ENCODE measurements at places on chromosomes 2 and 18.

- no peak for DNase-seq
Observed at GRCh38 chr2:177631680-177632079, 239.1 kb downstream of the AGPS start.

GRCh38 chr2:208529796-208530195, 123.2 kb downstream of the PTH2R start:
- no peak for DNase-seq

- DNase-seq, result no peak
Observed at GRCh38 chr2:222756951-222757650, 85.6 kb downstream of the MOGAT1 start.

DNA sequence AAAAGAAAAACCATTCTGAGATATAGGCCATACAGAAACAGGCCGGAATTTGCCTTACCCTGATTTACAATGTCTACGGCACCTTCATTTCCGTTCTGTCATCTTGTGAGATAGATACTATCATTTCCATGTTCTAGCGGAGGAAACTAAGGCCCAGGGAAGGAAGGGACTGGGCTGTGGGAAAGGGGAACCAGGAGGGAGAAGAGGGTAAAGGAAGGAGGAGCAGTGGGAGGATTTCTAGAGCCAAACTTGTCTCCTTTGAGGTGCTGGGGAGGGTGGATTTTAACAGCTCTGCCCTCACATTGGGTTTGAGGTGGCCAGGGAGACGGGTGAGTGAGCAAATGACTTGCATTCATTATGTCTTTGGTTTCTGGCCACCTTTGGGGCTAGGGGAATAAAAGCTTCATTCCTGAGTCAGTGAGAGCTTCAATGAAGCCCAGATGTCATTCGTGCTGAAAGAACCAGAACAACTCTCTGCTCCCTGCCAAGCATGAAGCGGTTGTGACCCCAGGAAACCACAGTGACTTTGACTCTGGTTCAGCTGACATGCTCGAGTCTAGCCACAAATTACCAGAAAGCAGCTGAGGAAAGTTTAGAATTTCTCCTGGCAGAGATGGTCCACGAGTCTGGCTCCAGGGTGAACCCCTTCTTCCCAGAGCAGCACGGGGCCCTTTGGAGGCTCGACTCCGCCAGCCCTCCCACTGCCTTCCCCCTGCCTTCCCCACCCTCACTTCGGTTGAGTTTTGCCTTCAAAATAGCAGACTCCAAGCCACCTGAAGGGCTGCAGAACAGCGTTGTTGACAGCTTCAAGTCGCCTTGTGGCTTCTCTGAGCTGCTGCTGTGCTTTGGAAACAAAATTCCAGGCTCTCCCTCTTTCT, 3.8 kb downstream of the ACTG2 start:
- no peak for DNase-seq

DNA sequence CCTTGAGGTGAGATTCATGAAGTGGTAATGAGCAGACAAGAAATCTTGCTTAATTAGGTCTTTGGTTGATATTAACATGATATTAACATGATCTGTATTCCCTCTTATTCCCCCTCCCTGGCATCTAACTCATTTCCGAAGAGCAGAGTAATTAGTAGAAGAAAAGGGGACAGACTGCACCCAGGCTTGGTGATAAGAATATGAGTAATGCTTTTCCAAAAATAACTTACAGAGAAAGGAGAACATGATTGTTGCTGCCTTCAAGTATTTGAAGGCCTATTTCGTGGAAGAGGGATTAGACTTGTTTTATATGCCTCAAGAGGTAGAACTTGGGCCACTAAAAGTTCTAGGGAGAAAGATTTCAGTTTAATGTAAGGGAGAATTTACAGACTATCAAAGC, 130.6 kb upstream of the ATP5MC3 start:
- no peak for DNase-seq

GRCh38 chr2:106129150-106129549, 65.0 kb downstream of the UXS1 start:
- no peak for DNase-seq

DNA sequence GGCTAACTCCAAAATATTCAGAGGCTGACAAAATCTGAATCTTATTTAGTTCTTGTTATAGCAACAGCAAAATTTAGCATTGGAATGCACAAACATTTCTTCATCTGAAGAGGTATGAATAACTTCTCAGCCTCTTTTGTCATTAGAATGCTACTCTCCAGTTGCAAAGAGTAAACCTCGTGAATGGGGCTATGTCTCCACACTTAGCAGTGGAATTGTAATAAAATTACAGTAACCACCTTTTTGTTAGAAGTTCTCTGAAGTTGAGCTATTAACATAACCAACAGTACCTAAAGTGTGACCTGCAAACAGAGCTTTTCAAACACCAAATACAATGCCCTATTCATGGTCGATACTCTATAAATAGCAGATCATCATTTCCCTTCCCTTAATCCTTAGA, 50.2 kb upstream of the GALNT3 start:
- DNase-seq, result no peak

DNA sequence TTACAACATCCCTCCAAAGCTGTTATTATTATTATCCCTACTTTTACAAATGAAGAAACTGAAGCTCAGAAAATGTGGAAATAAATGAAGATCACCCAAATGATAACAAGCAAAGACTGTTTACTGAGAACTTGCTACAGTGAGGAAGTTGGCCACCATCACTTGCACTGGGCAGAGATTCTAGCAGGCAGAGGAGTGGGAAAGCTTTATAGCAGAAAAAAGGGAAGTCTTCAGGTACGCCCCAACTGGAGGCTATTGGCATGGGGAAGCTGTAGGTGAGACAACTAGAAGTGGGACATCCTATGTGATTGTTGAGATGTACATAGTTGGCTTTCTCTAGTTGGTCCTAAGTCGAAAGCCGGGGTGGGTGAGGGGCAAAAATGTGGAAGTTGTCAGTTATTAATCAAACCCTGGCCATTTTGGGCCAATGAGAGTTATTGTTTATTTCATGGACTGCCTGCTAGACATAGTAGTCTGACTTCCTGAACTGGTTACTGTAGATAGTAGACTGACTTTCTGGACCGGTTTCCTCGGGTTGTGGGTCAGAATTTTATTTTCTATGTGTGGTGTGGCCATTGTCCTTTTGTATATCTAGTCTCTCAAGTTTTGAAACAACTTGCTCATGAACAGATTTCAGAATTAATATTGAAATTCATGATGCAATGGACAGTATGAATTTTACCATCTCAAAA, 40.2 kb upstream of the STAT4 start:
- DNase-seq, result no peak

DNA sequence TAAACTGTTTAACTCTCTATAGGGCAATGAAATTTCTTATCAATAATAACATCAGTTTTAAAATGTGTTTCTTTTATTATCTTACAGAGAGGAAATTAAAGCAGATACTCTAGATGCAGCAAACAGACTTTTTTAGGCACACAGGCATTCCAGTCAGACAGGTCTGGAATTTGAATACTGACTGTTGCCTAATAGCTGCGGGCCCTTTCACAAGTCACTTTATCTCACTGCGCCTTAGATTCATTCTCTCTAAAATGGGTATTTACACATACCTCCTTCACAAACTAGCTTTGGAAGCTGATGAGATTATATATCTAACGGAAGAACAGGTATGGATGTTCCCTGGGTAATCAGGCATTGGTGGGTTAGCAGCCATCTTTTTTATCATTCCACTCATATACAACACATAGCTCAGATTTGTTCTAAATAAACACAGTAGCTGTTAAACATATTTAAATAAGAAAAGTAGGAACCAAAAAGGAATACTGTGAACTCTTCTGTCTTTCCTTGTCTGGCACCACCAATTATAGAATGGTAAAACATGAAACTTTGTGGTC, 104.2 kb downstream of the LRP2 start:
- DNase-seq, result no peak

DNA sequence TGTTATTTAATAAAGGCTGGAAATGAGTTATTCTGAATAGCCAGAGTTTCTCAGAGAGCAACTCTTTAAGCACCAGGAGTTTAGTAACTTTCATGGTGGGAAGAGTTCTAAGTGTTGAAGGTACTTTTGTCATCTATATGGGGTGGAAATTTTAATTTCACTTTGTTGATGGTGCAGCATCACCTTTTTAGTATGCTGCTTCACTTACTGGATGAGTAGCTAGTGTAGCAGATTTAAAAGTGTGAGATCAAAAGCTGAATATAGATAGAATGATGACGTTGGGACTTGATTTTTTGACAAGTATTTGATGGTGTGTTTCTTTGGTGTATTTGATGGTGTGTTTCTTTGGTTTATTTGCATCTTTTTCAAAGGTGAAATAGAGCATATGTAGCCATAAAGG, 47.3 kb downstream of the MAP4K4 start:
- no peak for DNase-seq

DNA sequence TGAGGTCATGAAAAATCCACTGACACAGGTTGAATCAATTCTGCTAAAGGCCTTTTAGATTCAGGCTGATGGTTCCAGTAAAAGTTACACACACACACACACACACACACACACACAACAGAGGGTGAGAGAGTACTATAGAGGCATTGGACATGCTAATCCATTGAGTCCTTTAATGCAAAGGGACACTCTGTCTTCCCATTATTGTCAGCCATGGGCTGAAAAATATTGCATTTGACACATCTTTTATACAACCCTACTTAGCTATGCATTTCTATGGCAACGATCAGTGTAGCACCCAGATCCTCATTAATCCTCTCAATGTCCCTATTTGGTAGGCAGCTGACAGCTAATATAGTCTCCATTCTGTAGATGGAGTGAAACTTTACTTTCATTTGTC, 440.8 kb upstream of the RGPD4 start:
- no peak for DNase-seq

- no peak for DNase-seq
Observed at GRCh38 chr18:44840058-44840790, 159.5 kb downstream of the SETBP1 start.

- no peak for DNase-seq
Observed at GRCh38 chr2:67642046-67642382, 244.9 kb downstream of the ETAA1 start.

DNA sequence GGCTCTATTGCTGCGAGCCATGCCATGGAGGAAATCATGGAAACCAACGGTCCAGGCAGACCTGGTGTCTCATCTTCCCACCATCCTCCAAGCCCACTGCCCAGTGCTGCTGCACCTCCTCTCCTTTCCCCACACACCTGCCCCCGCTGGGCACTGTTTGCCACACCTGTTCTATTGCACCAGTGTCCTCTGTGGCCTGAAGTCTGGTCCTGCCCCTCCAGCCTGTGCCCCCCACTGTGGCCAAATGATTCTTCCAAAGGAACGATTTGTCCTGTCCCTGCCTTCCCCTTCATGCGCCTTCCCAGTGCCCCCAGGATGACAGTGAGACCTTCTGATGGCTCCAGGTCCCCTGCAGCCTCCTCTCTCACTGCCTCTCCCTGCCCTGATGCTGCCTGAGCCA, 101.9 kb upstream of the TWIST2 start:
- no peak for DNase-seq

DNA sequence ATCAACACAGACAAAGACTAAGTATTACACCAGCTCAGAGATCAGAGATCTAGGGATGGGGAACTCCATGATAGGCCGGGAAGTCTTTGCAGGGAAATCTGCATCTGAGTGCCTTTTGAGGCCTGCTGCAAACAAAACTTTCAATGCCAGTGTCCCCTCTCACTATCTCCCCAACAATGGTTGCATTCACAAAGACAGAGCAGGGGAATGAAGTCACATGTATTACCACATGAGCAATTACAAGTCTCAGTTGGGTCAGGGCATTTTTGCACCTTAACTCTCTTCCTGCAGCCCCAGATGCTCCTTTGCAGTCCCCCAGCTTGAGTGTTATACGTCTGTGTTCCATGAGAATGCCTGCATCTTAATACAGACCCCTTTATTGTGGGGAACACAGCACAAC, 1.8 kb upstream of the RNF144A start:
- no peak for DNase-seq

- no peak for DNase-seq
Observed at GRCh38 chr2:10383960-10384734, 64.0 kb downstream of the ODC1 start.

- DNase-seq, result no peak
Observed at GRCh38 chr2:227862741-227863588, 8.5 kb upstream of the DAW1 start.

- no peak for DNase-seq
Observed at GRCh38 chr2:15975676-15976075, 35.3 kb downstream of the MYCN start.

DNA sequence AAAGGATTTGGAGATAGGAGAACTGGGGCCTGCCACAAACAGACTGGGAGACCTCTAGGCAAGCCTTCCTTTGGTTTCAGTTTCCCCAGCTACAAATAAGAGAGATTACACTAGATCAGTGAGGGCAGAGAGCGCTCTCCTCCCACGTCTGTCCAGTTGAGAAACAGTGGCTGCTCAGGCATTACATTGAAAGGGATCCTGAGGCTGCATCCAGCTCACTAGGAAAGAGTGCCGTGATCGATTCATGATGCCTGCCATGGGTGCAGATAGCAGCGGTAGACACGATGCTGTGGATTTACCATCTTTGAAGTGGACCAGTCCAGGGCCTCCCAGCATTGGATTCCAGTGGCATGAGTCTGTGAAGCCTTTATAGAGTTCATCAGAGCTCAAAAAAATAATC, 62.6 kb downstream of the EN1 start:
- DNase-seq, result no peak

- DNase-seq, result no peak
Observed at GRCh38 chr2:97950329-97951154, 45.2 kb downstream of the TMEM131 start.

DNA sequence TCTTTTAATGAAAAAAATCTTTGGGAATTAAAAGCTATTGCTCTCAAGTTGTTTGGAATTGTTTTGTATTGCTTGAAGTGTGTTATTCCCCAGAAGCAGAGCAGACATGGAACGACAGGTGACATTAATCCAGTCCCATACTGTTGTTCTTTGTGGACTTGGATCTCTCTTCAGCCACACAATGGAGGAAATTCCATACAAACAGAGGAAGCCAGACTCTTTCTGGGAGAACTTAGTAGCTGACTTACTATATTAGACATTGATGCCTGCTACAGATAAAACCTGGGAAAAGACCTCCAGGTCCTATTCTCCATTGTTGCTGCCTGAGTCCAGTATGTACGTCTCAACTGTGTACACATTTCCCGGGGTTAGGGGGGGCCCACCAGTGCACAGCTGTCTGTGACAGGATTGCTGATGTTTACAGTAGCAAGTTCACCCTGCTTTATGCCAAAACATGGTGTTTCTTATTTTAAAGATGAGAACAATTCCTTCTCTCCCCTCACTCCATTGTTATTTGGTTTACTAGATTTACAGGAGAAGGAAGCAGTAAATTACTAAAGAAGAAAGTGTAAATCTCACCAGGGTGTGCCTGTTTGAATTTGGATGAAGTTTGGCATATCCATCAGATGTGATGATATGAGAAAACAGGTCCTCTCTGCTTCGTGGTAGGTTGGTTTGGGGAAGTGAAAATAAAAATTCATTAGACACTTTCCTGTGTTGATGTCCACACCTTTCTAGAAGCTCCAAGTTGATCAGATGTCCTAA, 142.4 kb upstream of the RBBP8 start:
- DNase-seq, result no peak

GRCh38 chr2:232042911-232043574, 81.5 kb downstream of the DIS3L2 start:
- DNase-seq, result no peak

GRCh38 chr2:49832555-49832954, 678.2 kb upstream of the FSHR start:
- no peak for DNase-seq

- no peak for DNase-seq
Observed at GRCh38 chr2:145875016-145875415, 1355.1 kb upstream of the ZEB2 start.

All from cortex of kidney (tissue), 1 donor.